NCI-H1417 (cell line): ENCODE measurements at places on chromosomes 5 and 9.

DNA sequence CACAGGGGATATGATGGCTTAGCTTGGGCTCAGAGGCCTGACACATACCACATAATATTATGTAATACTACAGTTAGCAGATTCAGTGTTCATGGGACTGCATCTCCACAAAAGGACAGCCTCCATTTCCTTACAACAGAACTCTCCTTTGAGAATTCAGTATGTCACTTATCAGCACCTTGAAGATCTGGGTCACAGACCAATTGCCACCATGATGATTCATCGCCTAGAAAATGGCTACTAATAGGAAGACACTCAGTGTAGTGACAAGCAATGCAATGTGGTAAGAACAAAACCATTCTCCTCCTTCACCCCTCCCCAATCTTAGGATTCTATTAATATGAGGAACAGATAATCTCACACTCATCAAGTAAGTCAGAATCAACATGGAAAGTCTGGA, 38.7 kb upstream of the PRLR start:
- no peak for DNase-seq

DNA sequence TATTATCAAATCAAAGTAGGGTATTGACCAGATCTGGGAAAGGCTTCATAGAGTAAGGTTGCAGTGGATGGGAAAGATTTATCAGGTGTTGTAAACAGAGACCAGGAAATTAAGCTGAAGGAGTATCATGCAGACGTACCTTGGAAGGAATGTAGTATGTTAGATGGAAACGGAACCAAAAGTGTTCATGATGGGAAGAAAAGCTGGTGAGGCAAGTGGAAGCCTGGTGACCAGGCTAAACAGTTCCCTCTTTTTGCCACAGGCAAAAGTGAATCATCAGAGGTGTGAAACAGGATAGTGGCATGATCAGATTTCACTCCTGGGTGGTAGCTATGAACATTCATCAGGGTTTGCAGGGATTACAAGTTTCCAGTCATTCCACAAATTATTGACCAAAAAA, 780.1 kb upstream of the DMAC1 start:
- no peak for DNase-seq

- no peak for DNase-seq
Observed at GRCh38 chr5:153798830-153799229, 239.9 kb downstream of the FAM114A2 start.

GRCh38 chr9:95845751-95846150, 29.7 kb upstream of the ERCC6L2 start:
- no peak for DNase-seq

GRCh38 chr5:80204808-80205614, 50.8 kb downstream of the SERINC5 start:
- no peak for DNase-seq
